ENCODE measurements at places on chromosomes 1 and 21. TPM values are rescaled to one million over a fixed set of nuclear protein-coding genes. Genes with fewer than 3 reads are reported as not detected.

FRRS1 gene
- total RNA-seq = 6.7 TPM

MANEAL gene
- total RNA-seq = 1.9 TPM

FCRL4 gene
- total RNA-seq = not detected

OXCT2 gene
- 1.3 TPM for total RNA-seq

INSRR gene
- 0.51 TPM for total RNA-seq

NUDT4B gene
- total RNA-seq = 0.75 TPM

AIRE gene
- 0.19 TPM for total RNA-seq

SEMA4A gene
- total RNA-seq = 8.9 TPM

ZC3H11A gene
- total RNA-seq = 86.4 TPM

Measured in aorta (tissue), 5 donors.